Liver (tissue), 10 donors: ENCODE measurements at places on chromosomes 2 and 18. TPM values are rescaled to one million over a fixed set of nuclear protein-coding genes. Genes with fewer than 3 reads are reported as not detected.

DNA sequence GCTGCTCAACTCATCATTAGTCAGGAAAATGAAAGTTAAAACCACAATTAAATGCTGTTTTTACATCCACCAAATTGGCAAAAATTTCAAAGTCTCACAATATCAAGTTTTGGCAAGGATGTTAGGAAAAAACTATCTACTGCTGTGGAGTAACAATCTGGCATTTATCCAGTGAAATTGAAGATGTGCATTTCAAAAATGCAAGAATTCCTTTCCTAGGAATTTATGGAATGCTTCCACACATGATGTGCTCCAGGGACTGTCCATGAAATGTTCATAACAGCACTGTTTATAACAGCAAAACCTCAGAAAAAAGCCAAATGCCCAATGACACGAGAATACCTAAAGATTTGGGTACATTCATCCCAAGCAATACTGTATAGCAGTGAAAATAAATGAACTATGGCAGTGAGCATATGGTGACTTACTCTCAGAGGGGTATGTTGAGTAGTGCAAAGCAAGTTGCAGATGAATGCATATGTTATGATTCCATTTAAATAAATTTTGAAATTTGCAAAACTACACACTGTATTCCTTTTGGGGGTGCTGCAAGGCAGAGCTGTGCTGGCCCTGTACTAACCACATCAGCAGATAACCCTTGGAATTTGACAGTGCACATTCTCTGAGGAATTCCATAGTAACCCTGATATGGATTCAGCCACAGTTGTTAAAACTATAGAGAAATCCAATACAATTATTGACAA lies 41.3 kb upstream of the GYPC start:
- DNase-seq: no peak

- no peak for DNase-seq
These were observed 136.5 kb upstream of the HAAO start for GRCh38 chr2:42928692-42929545.

Gene LIPG
- total RNA-seq: 2.8 TPM

Gene SNTG2
- not detected for total RNA-seq

Gene ALPI
- not detected for total RNA-seq

DNA sequence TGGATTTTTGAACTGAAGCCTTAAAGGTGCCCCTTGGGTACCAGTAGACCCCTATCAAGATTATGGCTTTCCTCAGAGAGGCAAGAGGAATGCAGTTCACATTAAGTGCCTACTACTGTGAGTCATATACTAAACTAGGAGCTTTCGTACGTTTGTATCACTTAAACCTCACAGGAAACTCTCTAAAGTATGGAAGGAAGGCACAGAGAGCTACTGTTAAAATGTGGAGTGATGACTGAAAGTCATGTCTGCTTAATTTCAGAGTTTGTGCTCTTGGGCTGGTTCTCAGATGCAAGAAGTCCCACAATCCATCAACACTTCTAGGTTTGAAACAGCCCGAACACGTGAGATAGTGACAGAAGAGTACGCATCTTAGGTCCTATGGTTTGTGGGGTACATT lies 4.7 kb downstream of the PLCL1 start:
- DNase-seq: no peak

DNA sequence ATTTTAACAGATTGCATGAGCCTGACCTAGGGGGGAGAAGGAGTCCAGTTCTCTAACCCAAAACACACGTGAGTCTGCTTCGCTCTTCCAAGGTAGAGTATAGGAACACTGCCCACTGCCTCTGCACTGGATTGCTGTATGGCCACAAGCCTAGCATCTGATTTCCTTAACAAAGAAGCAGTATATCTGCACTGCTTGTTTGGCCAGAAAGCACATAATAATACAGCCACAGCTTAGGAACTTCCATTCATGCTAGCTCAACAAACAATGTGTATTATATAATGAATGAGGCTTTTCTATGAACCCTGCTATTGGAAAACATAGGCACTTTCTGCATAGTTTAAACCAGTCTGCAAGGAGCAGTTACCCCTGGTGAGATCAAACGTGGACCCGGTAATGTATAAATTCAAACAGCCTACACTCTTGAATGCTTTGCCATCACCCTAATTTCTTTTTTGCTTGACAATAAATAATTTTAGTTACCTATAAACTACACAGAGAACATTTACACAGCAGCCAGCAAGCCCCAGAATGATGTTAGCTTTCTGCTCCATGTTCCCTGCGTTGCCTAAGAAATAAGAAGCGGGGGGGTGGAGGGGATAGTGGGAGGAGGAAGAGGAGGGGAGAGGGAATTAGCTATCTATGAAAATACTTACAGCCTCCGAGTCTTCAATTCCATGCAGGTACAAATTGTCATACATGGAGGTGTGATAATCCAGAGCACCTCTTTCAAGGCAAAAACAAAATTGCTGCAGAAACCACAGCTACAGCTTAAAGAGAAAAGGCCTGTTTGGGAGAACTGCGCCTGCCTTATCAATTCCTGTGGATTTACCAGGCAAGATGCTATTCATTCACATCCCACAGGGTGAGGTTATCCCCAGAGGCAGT lies 125.6 kb downstream of the CACNB4 start:
- DNase-seq: no peak
